ENCODE measurements at places on chromosomes 5 and 9.

- DNase-seq = no peak
Measured at GRCh38 chr5:17964067-17964466, 329.8 kb downstream of the TAF11L14 start.

- peak; percentile 25 for DNase-seq
Measured at GRCh38 chr9:92668746-92669526, 995 bp downstream of the IPPK start.

GRCh38 chr5:3694819-3695218, 99.2 kb downstream of the IRX1 start:
- DNase-seq = no peak

DNA sequence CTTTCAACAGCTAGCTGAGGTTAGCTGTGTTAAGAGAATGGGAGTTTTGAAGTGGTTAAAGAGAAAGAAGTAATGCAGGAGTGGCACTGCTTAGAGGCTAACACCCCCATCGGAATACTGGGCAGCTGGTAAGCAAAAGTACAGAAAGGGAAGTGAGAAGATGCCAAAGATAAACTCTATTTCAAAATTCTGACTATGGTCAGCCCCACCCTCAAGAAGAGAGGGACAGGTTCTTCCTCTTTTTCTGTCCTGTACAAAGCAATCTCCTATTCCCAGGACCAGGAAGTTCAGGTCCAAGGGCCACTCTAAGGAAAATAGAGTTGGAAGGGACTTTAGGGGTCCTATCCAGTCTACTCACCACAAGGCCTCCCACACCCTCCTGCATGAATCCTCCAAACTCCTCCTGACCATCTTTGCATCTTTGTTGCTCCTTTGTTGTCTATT, 45.9 kb upstream of the JAK2 start:
- no peak for DNase-seq

DNA sequence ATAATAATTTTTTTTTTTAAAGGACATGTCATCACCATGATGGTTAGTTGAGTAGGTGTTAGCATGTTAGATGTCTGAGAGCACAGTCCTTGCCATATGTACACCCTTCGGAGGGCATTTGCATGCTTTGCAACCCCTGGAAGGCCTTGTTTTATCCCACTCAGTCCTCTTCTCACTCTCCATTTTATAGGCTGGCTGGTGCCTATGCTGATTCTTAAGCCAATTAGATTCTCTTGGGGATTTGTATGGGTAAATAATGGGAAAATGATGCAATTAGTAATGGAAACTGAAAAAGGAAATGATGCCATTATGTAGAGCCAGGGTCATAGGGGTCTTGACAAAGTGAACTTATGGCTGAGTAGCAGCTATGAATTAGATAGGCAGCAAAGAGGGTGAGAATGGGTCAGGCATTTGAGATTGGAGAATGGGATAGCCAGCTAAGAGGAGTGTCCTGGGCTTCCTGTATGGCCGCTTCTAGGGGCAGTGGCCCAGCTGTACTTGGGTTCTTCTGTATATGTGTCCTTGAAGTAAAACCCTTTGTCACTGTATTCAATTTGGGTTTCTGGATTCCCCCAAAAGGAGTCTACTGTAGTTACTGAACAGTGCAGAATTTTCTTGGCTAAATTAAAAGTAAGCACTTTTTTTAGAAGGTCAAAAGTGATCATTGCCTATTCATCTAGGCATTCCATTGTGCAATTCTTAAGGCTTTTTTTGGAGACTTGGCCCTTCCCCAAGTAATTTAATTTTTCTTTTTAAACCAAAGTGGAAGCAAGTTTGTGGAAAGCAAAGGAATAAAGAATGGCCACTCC, 31.6 kb downstream of the LRRTM2 start:
- DNase-seq = no peak

DNA sequence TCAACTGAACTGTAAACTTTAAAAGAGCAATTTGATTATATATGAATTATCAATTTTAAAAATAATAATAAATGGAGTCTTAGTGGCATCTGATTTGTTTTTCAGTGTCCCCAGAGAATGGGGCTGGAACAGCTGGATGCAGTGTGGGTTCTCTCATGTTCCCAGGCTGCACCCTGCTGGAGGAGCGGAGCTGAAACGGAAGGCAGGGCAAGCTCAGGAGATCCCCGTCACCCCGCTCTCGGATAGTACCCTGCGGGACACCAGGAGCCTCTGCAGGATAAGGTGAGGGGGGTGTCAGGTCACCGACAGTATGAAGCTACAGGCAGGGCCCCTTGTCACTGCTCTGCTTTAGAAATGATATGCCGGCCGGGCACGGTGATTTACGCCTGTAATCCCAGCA, 57.3 kb downstream of the S1PR3 start:
- DNase-seq = no peak
